ENCODE measurements at places on chromosomes 13 and 19. TPM values are rescaled to one million over a fixed set of nuclear protein-coding genes. Genes with fewer than 3 reads are reported as not detected.

The LENG1 gene
- total RNA-seq: 6.0 TPM

The TRPM4 gene
- 32.5 TPM for total RNA-seq

The SSC5D gene
- total RNA-seq: 47.8 TPM

The NLRP4 gene
- not detected for total RNA-seq

The WDR88 gene
- not detected for total RNA-seq

The TEX29 gene
- total RNA-seq: 0.41 TPM

The SIRT2 gene
- total RNA-seq: 34.7 TPM

The LMTK3 gene
- 0.86 TPM for total RNA-seq

The KLHL1 gene
- not detected for total RNA-seq

The ZNF444 gene
- 22.4 TPM for total RNA-seq

The SYNE4 gene
- not detected for total RNA-seq

The ZNF417 gene
- 8.9 TPM for total RNA-seq

The QPCTL gene
- total RNA-seq: 21.6 TPM

- H3K36me3 ChIP-seq: no peaks in the 10 kb centered on the region
- no peak for DNase-seq
- peaks cover 26% of the 10 kb centered on the region for H3K4me1 ChIP-seq
- H3K4me3 ChIP-seq: no peak overlapping the region
- H3K27ac ChIP-seq: no peak overlapping the region
Observed at GRCh38 chr13:102692491-102692826, 2.4 kb downstream of the METTL21C start.

- peak overlapping the region; percentile 100 for H3K27ac ChIP-seq
- DNase-seq: no peak
- H3K36me3 ChIP-seq: peaks cover 12% of the 10 kb centered on the region
Observed at GRCh38 chr19:42075364-42075615, 676 bp upstream of the ZNF574 start.

GRCh38 chr13:111513766-111514609 is 193.5 kb downstream of the TEX29 start:
- peaks cover 2% of the 10 kb centered on the region for H3K27me3 ChIP-seq
- no peak overlapping the region for H3K27ac ChIP-seq
- H3K36me3 ChIP-seq: no peaks in the 10 kb centered on the region
- no peaks in the 10 kb centered on the region for H3K4me1 ChIP-seq
- no peak for DNase-seq
- no peak overlapping the region for H3K4me3 ChIP-seq

GRCh38 chr13:51681037-51681678 is 96.9 kb downstream of the WDFY2 start:
- peaks cover 43% of the 10 kb centered on the region for H3K36me3 ChIP-seq
- H3K4me3 ChIP-seq: peak overlapping the region; percentile 67
- peak; percentile 85 for DNase-seq
- peaks cover 2% of the 10 kb centered on the region for H3K27me3 ChIP-seq
- H3K4me1 ChIP-seq: peaks cover 87% of the 10 kb centered on the region
- H3K27ac ChIP-seq: peak overlapping the region; percentile 89

DNA sequence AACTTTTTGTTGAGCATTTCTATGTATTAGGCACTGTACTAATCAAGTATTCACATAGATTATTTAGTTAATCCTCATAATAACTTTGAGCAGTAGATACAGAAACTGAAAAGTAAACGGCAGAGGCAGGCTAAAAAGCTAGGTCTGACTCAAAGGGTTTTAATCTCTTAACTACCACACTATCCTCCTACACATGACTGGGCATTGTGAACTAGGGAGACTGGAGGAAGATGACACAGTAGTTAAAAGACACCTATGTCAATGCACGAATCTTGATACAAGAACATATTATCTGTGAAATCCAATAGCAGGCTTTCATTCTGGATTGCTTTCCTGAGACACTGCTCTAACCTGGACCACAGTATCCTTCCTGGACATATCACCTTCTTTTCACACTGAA is 36.3 kb downstream of the MICU2 start:
- no peaks in the 10 kb centered on the region for H3K27me3 ChIP-seq
- no peak for DNase-seq
- peaks cover 23% of the 10 kb centered on the region for H3K4me1 ChIP-seq
- peaks cover 26% of the 10 kb centered on the region for H3K36me3 ChIP-seq
- no peak overlapping the region for H3K4me3 ChIP-seq

GRCh38 chr19:38685666-38686529 is 38.4 kb downstream of the ACTN4 start:
- H3K4me3 ChIP-seq: peak overlapping the region; percentile 63
- H3K27ac ChIP-seq: peak overlapping the region; percentile 100
- peaks cover 17% of the 10 kb centered on the region for H3K27me3 ChIP-seq
- peaks cover 52% of the 10 kb centered on the region for H3K36me3 ChIP-seq
- peak; percentile 60 for DNase-seq

DNA sequence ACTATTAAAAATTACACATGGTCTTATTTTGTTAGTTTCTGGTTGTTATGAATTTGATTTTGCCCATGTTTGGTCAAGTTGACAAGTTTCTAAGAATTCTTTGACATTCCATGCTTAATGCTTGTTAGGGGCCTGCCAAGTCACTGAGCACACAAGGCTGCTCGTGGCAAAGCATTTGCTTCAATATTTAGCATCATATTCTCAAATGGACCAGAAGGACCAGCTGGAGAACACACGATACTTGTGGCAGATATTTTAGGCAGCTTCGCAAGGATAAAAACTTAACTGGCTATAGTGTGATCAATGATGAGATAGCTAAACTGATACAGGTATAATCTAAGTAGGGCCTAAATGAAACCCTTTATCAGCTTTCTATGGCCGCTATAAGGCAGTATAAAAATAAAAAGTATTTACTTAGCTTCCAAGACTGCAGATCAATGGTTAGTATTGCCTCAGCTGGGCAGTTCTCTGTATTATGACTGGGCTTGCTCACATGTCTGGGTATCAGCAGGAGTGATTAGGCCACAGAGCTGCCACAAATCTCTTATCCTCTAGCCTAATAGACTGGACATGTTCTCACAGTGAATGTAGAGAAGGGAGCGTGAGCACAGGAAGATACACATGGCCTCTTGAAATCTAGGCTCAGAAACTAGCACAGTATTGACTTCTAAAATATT is 155.9 kb upstream of the SPRY2 start:
- H3K4me3 ChIP-seq: no peak overlapping the region
- no peak for DNase-seq
- H3K36me3 ChIP-seq: no peaks in the 10 kb centered on the region
- H3K27ac ChIP-seq: no peak overlapping the region

GRCh38 chr13:59409211-59409610 is 754.5 kb downstream of the DIAPH3 start:
- no peak overlapping the region for H3K27ac ChIP-seq
- H3K36me3 ChIP-seq: peaks cover 13% of the 10 kb centered on the region
- H3K27me3 ChIP-seq: peaks cover 2% of the 10 kb centered on the region
- H3K4me1 ChIP-seq: peaks cover 38% of the 10 kb centered on the region
- no peak for DNase-seq

- H3K36me3 ChIP-seq: peaks cover 5% of the 10 kb centered on the region
- H3K4me3 ChIP-seq: no peak overlapping the region
- DNase-seq: no peak
- no peaks in the 10 kb centered on the region for H3K4me1 ChIP-seq
- H3K27ac ChIP-seq: no peak overlapping the region
- no peaks in the 10 kb centered on the region for H3K27me3 ChIP-seq
Observed at GRCh38 chr13:68506888-68507551, 1276.9 kb upstream of the PCDH9 start.

DNA sequence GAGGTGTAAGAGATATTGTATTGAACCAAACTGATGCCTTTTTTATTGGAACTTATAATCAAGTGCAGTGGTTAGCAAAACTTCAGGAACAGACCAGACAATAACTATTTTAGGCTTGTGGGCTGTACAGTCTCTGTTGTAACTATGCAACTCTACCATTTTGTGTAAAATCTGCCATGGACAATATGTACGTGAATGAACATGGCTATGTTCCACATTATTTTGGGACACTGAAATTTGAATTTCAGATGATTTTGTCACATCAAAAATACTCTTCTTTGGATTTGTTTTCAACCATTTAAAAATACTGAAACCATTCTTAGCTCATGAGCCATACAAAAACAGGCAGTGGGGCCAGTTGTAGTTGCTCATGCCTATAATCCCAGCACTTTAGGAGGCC is 27.9 kb upstream of the PEG3 start:
- H3K27ac ChIP-seq: no peak overlapping the region
- H3K4me3 ChIP-seq: no peak overlapping the region
- no peaks in the 10 kb centered on the region for H3K4me1 ChIP-seq
- no peak for DNase-seq

- no peak for DNase-seq
- no peak overlapping the region for H3K4me3 ChIP-seq
- H3K27me3 ChIP-seq: no peaks in the 10 kb centered on the region
- no peaks in the 10 kb centered on the region for H3K4me1 ChIP-seq
- no peaks in the 10 kb centered on the region for H3K36me3 ChIP-seq
Observed at GRCh38 chr13:33863188-33863789, 45.3 kb downstream of the RFC3 start.

DNA sequence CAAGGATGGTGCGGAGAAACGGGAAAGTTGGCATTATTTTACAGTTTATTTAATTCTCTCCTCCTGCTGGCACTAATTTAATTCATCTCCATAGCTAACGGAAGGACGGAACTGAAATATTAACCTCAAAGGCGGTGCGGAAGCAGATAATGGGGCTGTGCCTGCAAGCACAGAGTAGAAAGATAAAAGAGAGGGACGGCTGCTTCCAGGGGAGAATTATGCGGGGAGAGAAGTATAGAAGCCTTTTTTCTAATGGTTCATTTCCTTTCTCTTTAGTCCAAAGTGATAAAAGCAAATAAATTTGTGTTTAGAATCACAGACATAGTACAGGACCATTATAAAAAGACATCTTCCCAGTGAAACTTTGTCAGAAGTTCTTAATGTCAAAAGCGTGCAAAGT is 34.5 kb upstream of the UQCRFS1 start:
- peaks cover 8% of the 10 kb centered on the region for H3K27me3 ChIP-seq
- H3K36me3 ChIP-seq: no peaks in the 10 kb centered on the region
- no peak overlapping the region for H3K4me3 ChIP-seq
- H3K4me1 ChIP-seq: no peaks in the 10 kb centered on the region
- H3K27ac ChIP-seq: no peak overlapping the region

GRCh38 chr19:2014731-2015607 is 545 bp downstream of the BTBD2 start:
- H3K27ac ChIP-seq: peak overlapping the region; percentile 18
- H3K4me1 ChIP-seq: no peaks in the 10 kb centered on the region

DNA sequence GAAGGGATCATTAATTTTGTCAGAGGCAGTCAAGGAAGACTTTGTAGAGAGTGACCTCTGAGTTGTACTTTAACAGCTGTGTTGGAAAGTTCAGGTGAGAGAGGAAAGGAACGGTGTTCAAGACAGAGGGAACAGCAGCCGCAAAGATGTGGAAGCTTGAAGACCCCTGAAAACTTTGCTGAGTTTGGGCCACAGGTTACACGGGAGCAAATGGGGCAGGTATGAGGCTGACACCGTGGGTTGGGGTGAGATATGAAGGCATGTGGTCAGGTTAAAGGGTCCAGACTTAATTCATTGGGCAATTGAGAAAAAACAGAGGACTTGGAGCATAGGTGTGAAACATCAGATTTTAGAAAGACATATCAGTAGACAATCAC is 72.0 kb upstream of the SERP2 start:
- peaks cover 4% of the 10 kb centered on the region for H3K36me3 ChIP-seq
- peak overlapping the region; percentile 37 for H3K27ac ChIP-seq
- DNase-seq: no peak
- peaks cover 58% of the 10 kb centered on the region for H3K4me1 ChIP-seq

DNA sequence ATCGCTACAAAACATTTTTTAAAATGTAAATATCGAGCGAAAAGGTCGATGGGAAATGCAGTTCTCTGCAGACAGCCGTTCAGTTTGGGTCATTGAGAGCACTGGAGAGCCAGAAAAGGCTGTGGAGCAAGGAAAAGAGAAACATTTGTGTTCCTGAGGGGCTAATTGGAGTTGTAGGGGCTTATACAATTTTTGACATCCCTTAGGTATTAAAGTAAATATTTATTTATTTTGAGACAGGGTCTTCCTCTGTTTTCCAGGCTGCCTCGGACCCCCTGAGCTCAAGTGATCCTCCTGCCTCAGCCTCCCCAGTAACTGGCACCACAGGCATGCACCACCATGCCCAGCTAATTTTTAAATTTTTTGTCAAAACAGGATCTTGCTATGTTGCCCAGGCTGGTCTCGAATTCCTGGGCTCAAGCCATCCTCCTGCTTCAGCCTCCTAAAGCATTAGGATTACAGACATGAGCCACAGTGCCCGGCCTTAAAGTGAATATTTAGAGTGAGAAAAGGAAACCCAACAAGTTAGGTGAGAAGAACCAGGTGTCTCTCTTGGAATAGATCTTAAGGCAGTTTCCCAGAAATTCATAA is 825 bp upstream of the YIF1B start:
- no peak for DNase-seq
- H3K4me3 ChIP-seq: peak overlapping the region; percentile 83
- H3K36me3 ChIP-seq: no peaks in the 10 kb centered on the region
- H3K4me1 ChIP-seq: peaks cover 13% of the 10 kb centered on the region
- peaks cover 3% of the 10 kb centered on the region for H3K27me3 ChIP-seq
- H3K27ac ChIP-seq: peak overlapping the region; percentile 88

DNA sequence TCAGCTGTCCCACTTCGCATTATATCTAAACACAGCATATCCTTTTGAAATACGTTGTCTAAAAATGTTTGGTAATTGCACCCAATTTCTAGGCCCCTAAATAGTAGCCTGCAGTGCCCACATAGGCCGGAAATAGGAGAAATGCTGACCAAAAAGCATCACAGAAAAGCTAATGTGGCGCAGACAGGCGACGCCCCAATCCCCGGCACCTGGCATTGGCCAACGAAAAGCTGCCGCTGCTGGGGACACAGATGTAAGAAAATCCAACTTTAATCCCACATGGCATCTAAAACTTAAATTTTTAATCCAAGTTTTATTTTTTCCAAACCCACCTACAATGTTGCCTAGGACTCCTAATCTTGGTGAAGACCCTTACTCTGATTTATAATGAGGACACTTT is 4.0 kb downstream of the SAFB2 start:
- H3K27me3 ChIP-seq: peaks cover 3% of the 10 kb centered on the region
- peaks cover 55% of the 10 kb centered on the region for H3K36me3 ChIP-seq
- H3K4me1 ChIP-seq: peaks cover 45% of the 10 kb centered on the region
- no peak overlapping the region for H3K27ac ChIP-seq

GRCh38 chr13:97574926-97575325 is 141.0 kb downstream of the RAP2A start:
- H3K36me3 ChIP-seq: no peaks in the 10 kb centered on the region
- peak; percentile 39 for DNase-seq
- H3K27ac ChIP-seq: no peak overlapping the region
- H3K27me3 ChIP-seq: no peaks in the 10 kb centered on the region

DNA sequence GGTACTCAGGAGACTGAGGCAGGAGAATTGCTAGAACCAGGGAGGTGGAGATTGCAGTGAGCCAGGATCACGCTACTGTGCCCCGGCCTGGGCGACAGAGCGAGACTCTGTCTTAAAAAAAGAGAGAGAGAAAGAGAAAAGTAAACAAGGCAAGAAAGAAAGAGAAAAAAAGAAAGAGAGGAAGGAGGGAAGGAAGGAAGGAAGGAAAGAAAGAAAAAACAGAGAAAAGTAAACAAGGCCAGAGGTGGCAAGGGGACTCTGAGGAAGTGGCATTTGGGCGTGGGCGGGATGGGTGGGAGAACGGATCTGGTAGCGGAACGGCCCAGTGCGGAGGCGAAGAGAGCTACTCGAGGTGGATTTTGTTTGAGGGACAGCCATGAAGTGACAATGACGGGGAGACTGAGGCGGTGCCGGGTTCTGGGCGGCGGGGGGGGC is 7.5 kb upstream of the ARRDC2 start:
- H3K4me1 ChIP-seq: peaks cover 12% of the 10 kb centered on the region
- no peaks in the 10 kb centered on the region for H3K36me3 ChIP-seq
- peaks cover 4% of the 10 kb centered on the region for H3K27me3 ChIP-seq
- DNase-seq: no peak
